ENCODE measurements at places on chromosomes 7 and 10.

DNA sequence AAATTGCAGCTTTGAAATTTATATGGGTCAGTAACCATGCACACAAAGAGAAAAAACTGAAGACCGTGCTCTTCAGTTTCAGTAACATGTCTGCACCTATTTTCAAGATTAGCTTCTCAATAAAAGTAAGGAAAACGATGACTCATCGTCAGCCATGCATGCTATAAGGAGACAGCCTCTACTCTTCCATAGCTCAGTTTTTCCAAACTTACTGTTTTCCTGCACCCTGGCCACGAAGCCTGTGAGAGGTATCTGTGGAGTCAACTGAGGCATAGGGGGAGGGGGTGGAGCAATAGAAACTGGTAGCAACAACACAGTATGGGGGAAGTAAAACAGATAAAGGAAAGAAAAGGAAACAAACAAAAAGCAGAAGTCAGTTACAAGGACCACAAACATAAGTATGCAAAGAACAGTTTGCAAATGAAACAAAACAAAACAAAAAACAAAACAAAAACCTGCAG, 58.0 kb downstream of the PDSS1 start:
- no peak for DNase-seq

- no peak for DNase-seq
These were observed 722 bp downstream of the MDH2 start for GRCh38 chr7:76048668-76048988.

DNA sequence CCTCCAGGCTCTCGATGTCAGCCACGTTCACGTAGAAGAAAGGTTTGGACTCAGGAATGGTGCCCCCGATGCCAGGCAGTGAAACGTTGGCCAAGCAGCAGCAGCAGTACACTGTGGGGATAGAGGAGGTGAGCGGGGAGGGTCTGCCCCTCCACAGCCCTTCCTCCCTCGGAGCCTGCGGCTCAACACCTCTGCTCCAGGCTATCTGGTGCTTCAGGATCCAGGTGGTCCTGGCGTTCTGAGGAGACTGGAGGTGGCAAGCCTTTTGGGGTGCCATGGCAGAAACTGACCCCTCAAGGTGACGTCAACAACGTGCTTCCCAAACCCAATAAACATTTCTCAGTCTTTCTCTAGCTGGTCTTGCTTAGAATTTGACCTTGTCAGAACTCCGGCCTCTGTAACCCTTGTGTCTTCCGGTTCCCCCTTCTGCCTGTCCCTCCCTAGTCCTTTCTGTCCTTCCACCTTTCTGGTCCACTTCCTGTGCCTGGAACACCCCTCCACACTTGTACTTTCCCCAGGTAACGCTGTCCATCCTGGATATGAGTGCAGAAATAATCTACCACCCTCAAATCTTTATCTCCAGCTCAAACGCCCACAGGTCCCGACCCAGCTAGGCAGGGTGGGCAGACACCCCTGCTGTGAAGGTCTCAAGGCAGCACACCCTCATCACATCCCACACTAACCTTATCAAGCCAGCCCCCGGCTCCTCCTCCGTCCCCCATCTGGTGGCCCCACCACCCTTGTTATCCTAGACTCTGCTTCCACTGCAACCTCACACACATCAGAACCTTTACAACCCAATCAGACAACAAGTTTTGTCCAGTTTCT, 36.5 kb downstream of the DENND11 start:
- no peak for DNase-seq

DNA sequence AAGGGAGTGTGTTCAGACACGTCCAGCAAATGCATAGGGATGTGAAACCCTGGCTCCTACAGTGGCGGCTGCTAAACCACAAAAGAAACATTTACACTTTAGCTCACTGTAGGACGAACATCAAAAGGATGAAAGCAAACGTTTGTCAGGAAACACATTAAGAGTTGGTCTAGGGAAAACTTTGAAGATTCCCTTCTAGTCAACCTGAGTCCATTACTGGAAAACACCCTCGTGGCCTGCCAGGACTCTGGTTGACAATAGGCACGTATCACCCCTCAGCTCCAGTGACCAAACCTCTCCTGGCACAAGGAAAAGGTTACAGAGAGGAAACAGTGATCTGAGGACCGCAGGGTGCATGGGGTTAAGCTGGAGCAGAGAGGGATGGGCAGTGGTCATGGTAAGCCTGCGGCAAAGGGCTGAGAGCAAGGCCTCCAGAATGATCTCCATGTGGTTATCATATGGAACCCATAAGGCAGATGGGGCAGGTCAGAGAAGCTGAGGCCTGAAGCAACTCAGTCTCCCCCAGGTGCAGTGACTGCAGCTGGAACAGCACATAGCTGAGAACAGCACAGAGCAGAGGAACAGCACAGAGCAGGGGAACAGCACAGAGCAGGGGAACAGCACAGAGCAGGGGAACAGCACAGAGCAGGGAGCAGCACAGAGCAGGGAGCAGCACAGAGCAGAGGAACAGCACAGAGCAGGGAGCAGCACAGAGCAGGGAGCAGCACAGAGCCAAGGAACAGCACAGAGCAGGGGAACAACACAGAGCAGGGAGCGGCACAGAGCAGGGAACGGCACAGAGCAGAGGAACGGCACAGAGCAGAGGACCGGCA, 49.9 kb downstream of the CHST15 start:
- no peak for DNase-seq

DNA sequence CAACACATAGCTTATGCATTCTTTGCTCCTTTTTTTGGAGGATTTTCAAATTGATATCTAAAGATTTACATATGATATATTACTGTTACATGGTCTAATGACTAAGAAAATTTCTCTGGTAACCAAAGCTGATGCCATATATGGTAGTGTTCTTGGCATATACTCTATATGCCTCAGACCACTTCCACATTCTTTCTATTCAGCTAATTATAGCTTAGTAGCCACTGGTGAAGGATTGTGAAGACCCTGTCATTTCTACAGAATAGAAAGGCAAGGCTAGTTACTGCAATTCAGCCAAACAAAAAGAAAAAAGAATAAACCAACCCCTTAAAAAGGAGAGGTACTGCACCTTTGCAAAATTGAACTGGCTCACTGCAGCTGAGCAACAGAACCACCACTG, 3.7 kb downstream of the PURB start:
- no peak for DNase-seq

- no peak for DNase-seq
These were observed 7.5 kb upstream of the CNPY1 start for GRCh38 chr7:155553871-155554270.

DNA sequence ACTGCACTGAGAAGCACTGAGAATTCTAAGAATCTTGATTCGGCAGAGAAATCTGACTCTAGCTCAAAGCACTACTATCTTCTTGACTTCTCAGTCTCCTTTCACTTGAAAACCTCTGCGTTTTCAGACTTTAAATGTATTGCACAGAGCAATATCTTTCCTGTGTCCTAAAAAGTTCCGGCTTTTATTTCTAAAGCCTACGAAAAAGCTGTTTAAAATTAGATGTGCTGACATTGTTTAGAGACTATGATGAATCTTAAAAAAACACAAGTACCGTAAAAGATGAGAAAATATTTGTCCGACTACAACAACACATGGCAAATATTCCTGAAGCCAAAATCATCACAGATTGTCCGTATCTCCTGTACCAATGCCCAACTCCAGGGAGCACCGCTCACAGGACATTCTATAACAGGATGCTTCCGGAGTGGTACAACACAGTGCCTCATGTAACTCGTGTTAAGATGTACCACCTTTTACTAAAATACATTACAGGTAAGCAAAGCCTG, 136.9 kb downstream of the CUBN start:
- DNase-seq = no peak

DNA sequence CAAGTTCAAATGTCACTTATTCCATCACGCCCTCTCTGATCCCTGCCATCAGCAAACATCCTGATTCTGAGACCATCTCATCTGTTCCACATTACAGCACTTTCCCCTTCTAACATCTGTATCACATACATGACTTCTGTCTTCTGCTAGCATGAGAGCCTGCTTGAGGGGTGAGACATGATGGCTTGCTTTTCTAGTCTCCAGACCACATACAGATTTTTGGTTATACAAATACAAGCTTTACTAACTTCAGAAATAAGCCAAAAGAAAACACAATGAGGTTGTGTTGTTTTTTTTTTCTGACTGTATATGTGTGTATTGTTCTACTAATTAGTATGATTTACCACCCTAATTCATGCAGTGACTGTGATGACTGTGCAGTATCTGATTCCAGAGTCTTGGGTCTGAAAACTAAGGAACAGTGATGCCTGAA, 34.3 kb downstream of the NAPEPLD start:
- DNase-seq = no peak

- DNase-seq = no peak
These were observed 77.9 kb downstream of the SNX10 start for GRCh38 chr7:26369593-26369992.

DNA sequence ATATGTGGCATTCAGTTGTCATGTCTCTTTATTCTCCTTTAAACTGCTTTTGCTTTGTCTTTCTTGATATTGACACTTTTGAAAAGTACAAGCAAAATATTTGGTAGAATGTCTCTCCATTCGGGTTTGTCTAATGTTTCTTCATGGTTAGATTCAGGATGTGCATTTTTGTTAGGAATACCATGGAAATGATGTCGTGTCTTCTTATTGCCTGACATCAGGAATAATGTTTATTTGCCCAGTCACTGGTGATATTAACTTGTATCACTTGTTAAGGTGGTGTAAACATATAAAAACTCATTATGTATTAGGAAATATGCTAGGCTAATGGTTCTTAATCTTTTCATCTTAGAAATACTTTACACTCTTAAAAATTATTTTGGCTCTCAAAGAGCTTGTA, 43.4 kb downstream of the CDK1 start:
- DNase-seq = no peak

GRCh38 chr10:34475274-34475646, 339.8 kb downstream of the PARD3 start:
- no peak for DNase-seq

DNA sequence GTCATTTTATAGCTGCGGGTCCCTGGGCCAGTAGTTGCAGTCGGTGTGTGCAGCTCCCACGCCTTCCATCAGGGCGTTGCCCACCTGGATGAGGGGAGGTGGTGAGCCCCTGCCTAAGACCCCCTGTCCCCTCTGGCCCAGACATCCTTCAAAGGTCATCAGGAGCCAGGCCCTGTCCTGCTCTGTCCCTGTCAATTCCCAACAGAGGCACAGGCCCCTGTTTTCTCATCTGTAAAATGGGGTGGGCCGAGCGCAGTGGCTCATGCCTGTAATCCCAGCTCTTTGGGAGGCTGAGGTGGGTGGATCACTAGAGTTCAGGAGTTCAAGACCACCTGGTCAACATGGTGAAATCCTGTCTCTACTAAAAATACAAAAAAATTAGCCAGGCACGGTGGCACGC, 128.5 kb upstream of the TNRC18 start:
- DNase-seq = no peak

GRCh38 chr7:116249969-116250553, 39.7 kb downstream of the TES start:
- DNase-seq = no peak

- DNase-seq = no peak
These were observed 250.1 kb downstream of the CDK14 start for GRCh38 chr7:90846192-90846591.

GRCh38 chr10:1157615-1157933, 101.4 kb downstream of the WDR37 start:
- DNase-seq = no peak

DNA sequence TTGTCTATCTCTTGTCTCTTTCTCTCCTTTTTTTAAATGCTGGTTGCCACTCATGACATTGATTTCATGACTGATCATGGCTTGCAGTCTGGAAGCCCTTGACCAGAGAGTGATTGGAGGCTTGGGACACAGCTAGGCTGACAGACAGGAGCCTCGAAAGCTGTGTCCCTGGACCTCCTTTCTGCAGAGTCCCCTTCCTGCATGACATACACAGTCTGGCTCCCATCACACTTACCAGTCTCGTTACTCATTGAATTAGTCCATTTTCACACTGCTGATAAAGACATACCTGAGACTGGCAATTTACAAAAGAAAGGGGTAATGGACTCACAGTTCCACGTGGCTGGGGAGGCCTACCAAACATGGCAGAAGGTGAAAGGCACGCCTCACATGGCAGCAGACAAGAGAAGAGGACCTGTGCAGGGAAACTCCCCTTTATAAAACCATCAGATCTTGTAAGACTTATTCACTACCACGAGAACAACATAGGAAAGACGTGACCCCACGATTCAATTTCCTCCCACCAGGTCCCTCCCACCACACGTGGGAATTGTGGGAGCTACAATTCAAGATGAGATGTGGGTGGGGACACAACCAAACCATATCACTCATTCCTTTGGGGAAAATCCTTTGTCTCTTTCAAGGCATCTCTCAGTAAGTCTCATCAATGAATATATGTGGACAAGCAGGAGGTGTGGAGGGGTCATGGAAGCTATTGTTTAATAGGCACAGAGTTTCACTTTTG, 102.3 kb downstream of the TBXAS1 start:
- no peak for DNase-seq

DNA sequence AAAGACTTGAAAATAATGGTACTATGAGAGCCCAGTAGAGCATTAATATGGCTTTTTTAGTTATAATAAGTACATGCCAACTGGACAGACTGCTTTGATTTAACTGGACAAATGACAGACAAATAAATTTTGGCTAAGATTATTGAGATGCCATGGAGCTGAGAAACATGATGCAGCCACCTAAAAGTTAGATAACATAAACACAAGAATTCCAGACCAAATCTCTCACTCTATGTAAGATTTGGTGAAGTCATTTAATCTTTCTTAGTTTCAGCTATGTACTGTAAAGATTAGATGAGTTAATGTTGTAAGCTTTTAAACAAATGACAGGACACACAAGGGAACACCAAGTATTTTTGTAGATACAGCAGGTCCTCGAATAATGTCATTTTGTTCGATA, 118.2 kb downstream of the CACNA2D1 start:
- DNase-seq = no peak

- DNase-seq = no peak
These were observed 113.9 kb downstream of the CYTH3 start for GRCh38 chr7:6158424-6159096.

- DNase-seq = no peak
These were observed 147.9 kb downstream of the PARD3 start for GRCh38 chr10:34667177-34667576.

GRCh38 chr7:47290867-47291266, 291.0 kb downstream of the TNS3 start:
- DNase-seq = no peak

GRCh38 chr10:78566284-78567111, 502.3 kb upstream of the ZMIZ1 start:
- DNase-seq = no peak

- DNase-seq = no peak
These were observed 185.1 kb upstream of the ADO start for GRCh38 chr10:62619413-62619738.

- DNase-seq = no peak
These were observed 1126.2 kb downstream of the TYW1 start for GRCh38 chr7:68122801-68123200.

GRCh38 chr7:106138776-106139175, 26.7 kb upstream of the SYPL1 start:
- DNase-seq = no peak

DNA sequence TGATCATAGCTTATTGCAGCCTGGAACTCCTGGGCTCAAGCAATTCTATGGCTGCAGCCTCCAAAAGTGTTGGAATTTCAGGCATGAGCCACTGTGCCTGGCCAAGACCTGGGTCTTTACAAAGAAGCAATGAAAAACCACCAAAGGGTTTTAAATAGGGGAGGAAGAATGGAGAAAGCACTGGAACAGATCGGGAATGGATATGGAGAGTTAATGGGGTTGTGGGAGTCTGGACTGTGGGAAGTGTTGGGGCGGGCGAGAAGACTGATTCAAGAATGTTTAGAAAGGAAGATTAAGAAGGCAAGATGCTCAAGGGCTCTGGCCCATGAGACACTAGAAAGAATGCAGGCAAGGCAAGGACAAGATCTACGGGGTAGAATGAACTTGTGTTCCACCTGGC, 98.5 kb downstream of the CARD11 start:
- DNase-seq = no peak

- DNase-seq = no peak
These were observed 97.3 kb downstream of the PPP1R9A start for GRCh38 chr7:95004618-95005247.

All from activated T-helper 1 cell treated with Interleukin-2 at 50 U/mL for 16 hours (primary cell).